ENCODE measurements at places on chromosomes 16 and 17. TPM values are rescaled to one million over a fixed set of nuclear protein-coding genes. Genes with fewer than 3 reads are reported as not detected.

DNA sequence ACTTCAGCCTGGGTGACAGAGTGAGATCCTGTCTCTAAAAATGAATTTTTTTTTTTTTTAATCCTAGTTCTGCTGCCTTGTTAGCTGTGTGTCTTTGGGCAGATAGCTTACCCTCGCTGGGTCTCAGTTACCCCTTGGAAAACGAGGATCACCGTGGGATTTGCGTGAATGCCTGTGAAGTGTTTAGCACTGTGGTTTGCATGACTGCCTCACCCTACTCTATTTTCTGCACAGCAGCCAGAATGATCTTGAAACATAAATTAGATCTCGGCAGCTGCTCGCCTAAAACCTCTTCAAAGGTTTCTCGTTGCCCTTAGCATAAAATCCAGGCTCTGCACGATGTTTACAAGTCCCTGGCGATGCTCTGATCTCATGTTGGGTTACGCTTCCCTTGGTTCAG lies 71.2 kb upstream of the GRIN2A start:
- H3K27ac ChIP-seq, result no peak overlapping the region
- peaks cover 15% of the 10 kb centered on the region for H3K27me3 ChIP-seq
- no peak overlapping the region for H3K4me3 ChIP-seq
- DNase-seq, result no peak
- H3K4me1 ChIP-seq, result no peaks in the 10 kb centered on the region
- H3K36me3 ChIP-seq, result no peaks in the 10 kb centered on the region

DNA sequence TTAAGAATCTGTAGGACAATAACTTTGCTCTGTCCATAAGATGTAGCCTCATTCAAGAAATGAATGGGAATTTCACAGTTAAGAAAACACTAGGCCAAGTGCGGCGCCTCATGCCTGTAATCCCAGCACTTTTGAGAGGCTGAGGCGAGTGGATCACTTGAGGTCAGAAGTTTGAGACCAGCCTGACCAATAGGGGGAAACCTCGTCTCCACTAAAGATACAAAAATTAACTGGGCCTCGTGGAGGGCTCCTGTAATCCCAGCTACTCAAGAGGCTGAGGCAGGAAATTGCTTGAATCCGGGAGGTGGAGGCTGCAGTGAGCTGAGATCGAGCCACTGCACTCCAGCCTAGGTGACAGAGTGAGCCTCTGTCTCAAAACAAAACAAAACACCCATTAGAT lies 19.9 kb upstream of the RSL1D1 start:
- no peaks in the 10 kb centered on the region for H3K4me1 ChIP-seq
- no peak for DNase-seq
- no peaks in the 10 kb centered on the region for H3K27me3 ChIP-seq
- no peak overlapping the region for H3K4me3 ChIP-seq

- peaks cover 15% of the 10 kb centered on the region for H3K4me1 ChIP-seq
- H3K27me3 ChIP-seq, result no peaks in the 10 kb centered on the region
- H3K36me3 ChIP-seq, result no peaks in the 10 kb centered on the region
- peak overlapping the region; percentile 68 for H3K27ac ChIP-seq
These were observed 103.3 kb downstream of the GNAO1 start for GRCh38 chr16:56294579-56294978.

DNA sequence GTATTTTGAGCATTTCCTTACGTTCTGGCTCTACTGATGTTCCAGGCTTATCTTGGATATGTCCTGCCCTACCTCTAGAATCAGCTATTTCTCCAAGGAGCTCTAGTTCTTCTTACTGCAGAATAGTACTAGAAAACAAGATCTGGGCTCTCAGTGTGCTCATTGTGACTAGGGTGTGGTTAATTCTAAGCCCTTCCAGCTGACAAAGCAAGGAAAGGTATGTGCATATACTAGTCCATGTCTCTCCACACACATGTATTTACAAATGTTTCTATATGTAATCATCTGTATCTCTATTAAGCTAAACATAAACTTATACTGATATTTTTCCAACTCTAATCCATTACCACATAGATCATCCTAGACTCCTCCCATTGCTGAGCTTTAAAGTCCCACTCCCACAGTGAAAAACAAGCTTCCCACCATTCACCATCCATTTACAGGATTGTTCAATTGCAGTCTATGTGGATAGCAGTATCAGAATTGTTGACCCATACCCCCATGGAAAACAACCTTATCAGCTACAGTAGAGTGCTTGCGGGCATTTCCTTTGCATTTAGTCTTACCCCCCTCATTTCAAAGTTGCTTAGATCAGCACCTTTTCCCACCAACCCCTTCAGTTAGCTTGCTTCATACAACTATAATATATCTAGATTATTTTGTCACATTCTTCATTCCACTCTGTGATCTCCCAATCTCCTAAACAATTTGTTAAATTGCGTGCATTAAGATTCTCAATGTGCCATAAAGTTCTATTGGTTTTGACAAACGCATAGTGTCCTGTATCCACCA lies 194.5 kb downstream of the SOX9 start:
- no peak overlapping the region for H3K4me3 ChIP-seq
- H3K27ac ChIP-seq, result no peak overlapping the region
- H3K36me3 ChIP-seq, result no peaks in the 10 kb centered on the region
- H3K27me3 ChIP-seq, result no peaks in the 10 kb centered on the region

GRCh38 chr17:17874478-17874877 lies 37.7 kb upstream of the SREBF1 start:
- no peak overlapping the region for H3K4me3 ChIP-seq
- DNase-seq, result no peak
- H3K4me1 ChIP-seq, result peaks cover 18% of the 10 kb centered on the region
- H3K27me3 ChIP-seq, result no peaks in the 10 kb centered on the region
- peaks cover 9% of the 10 kb centered on the region for H3K36me3 ChIP-seq

- no peaks in the 10 kb centered on the region for H3K27me3 ChIP-seq
- no peaks in the 10 kb centered on the region for H3K36me3 ChIP-seq
- no peak overlapping the region for H3K4me3 ChIP-seq
- DNase-seq, result no peak
These were observed 239.1 kb downstream of the GRIN2A start for GRCh38 chr16:9943121-9943520.

DNA sequence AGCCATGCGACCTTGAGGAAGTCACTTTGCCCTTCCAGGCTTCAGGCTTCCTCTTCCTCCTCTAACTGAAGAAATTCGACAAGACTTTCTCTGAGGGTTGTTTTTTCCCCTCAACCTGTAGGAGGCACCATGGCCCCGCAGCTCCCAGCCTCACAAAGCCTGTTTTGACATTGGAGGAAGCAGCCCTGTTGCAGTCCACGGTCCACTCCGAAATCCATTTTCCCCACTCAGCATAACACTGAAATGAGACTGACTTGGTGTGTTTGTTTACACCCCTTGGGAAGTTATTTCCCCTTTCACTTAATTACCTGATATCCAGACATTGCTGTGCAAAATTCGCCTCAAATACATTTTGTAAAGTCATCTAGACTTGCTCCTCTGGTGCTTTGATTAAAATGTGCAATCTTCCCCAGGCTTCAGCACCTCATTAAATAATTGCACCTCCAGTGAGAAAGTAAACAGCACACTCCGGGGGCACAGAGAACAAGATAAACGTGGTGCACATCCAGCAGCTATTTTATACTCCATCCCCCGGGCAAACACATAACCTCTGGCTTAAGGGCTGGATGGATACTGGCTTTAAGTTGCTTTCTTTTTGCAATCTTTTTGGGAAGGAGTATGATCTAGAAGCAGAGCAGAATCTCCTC lies 41.4 kb upstream of the PIRT start:
- H3K27me3 ChIP-seq, result peaks cover 2% of the 10 kb centered on the region
- no peak overlapping the region for H3K27ac ChIP-seq
- no peaks in the 10 kb centered on the region for H3K36me3 ChIP-seq
- DNase-seq, result peak; percentile 59

DNA sequence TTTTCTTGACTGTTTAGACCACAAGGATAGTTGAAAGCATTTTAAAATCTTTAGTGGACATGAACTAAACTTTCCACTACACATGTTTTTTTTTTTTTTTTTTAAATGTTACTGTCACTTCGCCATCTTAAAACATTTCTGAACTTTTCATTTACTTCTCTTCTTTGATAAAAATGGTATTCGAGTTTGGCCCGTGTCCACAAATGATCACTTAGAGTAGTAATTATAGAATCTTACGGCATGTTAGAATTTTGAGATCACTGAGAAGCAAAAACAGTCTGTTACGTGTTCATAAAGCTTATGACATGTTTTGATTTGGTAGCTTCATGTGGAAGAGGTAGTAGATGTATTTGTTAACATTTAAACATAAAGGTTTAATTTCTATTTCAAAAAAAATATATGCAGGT lies 1.1 kb downstream of the NSRP1 start:
- no peak for DNase-seq
- H3K36me3 ChIP-seq, result no peaks in the 10 kb centered on the region
- H3K4me1 ChIP-seq, result peaks cover 19% of the 10 kb centered on the region
- H3K27ac ChIP-seq, result peak overlapping the region; percentile 89

GRCh38 chr17:2955931-2956582 lies 107.3 kb downstream of the OR1D5 start:
- H3K27me3 ChIP-seq, result no peaks in the 10 kb centered on the region
- no peak for DNase-seq
- no peak overlapping the region for H3K4me3 ChIP-seq

DNA sequence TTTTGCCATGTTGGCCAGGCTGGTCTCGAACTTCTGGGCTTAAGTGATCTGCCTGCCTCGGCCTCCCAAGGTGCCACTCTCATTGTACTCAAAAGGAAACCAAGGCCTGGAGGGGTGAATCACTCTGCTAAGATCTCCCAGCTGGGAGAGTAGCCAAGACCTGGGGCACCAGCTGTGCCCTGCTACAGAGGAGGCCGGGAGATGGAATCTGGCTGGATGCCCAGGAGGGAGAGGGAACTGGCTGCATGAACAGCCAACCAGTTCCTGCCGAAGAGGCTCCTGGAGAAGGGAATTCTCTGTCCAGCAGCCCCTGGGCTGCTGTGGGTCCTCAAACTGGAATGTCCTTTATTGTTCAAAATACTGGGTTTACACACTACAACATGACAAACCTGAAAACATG lies 238.7 kb upstream of the CIBAR2 start:
- peaks cover 22% of the 10 kb centered on the region for H3K4me1 ChIP-seq
- DNase-seq, result peak; percentile 93
- H3K27ac ChIP-seq, result peak overlapping the region; percentile 66
- H3K4me3 ChIP-seq, result no peak overlapping the region

- no peak overlapping the region for H3K27ac ChIP-seq
- H3K27me3 ChIP-seq, result no peaks in the 10 kb centered on the region
- H3K4me3 ChIP-seq, result no peak overlapping the region
- H3K4me1 ChIP-seq, result no peaks in the 10 kb centered on the region
These were observed 9.6 kb downstream of the GALK1 start for GRCh38 chr17:75755205-75755901.

- H3K27ac ChIP-seq, result no peak overlapping the region
- H3K27me3 ChIP-seq, result peaks cover 2% of the 10 kb centered on the region
- H3K4me1 ChIP-seq, result no peaks in the 10 kb centered on the region
- no peak overlapping the region for H3K4me3 ChIP-seq
These were observed 2.5 kb upstream of the ABCC12 start for GRCh38 chr16:48158296-48158695.

DNA sequence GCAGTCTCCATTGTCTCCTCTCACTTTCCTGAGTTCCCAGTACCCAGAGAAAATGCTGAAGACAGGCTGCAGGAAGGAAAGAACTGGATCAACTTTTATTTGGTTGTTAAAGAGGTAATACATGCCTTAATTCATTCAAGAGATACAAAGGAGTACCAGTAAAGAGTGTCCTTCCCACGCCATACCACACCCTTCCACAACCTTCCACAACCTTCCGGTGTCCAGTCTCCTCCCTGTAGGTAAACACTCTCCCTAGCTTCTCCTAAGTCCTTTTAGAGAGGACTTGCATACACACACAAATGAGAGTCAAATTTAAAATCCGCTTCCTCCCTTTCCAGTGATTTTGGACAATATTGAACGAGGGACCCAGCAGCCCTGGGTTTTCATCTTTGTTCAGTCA lies 2.8 kb upstream of the CA7 start:
- no peak overlapping the region for H3K27ac ChIP-seq
- H3K4me1 ChIP-seq, result peaks cover 11% of the 10 kb centered on the region
- peaks cover 28% of the 10 kb centered on the region for H3K27me3 ChIP-seq
- H3K36me3 ChIP-seq, result no peaks in the 10 kb centered on the region
- no peak overlapping the region for H3K4me3 ChIP-seq

- DNase-seq, result no peak
- H3K4me1 ChIP-seq, result no peaks in the 10 kb centered on the region
- peaks cover 71% of the 10 kb centered on the region for H3K36me3 ChIP-seq
- no peaks in the 10 kb centered on the region for H3K27me3 ChIP-seq
These were observed 8.7 kb downstream of the USP36 start for GRCh38 chr17:78831688-78832540.

DNA sequence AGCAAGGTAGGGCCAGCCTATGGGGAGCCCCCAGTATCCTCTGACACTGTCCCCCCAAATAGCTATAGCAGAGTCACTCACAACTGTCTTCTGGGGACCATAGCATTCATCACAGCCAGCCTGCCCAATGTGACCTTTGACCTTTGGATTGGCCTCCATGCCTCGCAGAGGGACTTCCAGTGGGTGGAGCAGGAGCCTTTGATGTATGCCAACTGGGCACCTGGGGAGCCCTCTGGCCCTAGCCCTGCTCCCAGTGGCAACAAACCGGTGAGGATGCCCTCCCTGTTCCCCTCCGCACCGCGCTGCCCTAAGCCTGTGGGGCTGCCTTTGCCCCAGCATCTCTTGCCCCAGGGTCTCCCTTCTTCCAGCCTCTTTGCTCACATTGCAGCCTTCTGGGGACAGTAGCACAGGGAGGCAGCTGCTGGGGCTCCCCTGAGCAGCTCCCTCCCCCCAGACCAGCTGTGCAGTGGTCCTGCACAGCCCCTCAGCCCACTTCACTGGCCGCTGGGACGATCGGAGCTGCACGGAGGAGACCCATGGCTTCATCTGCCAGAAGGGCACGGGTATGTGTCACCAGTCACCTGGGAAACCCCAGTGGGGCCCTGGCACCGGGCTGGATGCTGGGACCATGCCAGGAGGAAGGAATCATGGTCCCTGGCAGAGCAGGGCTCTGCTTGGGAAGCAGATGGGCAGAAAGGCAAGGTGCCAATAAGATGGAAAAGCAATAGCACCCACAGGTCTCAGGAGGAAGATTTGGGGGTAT lies 61.1 kb downstream of the MRC2 start:
- no peaks in the 10 kb centered on the region for H3K4me1 ChIP-seq
- H3K4me3 ChIP-seq, result no peak overlapping the region
- no peaks in the 10 kb centered on the region for H3K36me3 ChIP-seq

- no peak overlapping the region for H3K4me3 ChIP-seq
- no peak for DNase-seq
- no peaks in the 10 kb centered on the region for H3K27me3 ChIP-seq
- H3K36me3 ChIP-seq, result no peaks in the 10 kb centered on the region
- H3K27ac ChIP-seq, result no peak overlapping the region
These were observed 37.4 kb downstream of the RHBDL3 start for GRCh38 chr17:32302860-32303649.

DNA sequence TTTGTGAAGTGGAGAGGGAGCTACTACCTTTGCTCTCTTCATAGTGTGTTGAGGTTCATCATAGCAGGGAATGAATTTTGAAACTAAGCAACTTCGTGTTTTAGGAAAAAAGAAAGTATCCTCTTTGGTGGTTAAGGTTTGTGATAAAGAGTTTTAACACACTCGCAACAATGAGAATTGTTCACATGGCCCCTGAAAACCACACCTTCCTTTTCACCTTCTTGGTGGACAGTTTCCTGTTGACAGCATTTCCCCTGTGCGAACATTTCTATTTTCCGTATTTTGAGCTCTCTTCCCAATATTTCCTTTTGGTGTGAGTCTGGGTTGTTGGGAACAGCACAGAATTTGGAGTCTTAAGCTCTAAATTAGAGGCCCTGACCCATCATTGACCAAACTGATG lies 3.8 kb downstream of the OR4D2 start:
- H3K27me3 ChIP-seq, result peaks cover 13% of the 10 kb centered on the region
- H3K4me1 ChIP-seq, result no peaks in the 10 kb centered on the region
- H3K27ac ChIP-seq, result no peak overlapping the region
- DNase-seq, result no peak
- H3K4me3 ChIP-seq, result no peak overlapping the region

Gene ACE
- total RNA-seq, result 31.3 TPM

Gene AHSP
- not detected for total RNA-seq
